Esophagus muscularis mucosa (tissue), 4 donors: ENCODE measurements at places on chromosomes 5 and 9. TPM values are rescaled to one million over a fixed set of nuclear protein-coding genes. Genes with fewer than 3 reads are reported as not detected.

DNA sequence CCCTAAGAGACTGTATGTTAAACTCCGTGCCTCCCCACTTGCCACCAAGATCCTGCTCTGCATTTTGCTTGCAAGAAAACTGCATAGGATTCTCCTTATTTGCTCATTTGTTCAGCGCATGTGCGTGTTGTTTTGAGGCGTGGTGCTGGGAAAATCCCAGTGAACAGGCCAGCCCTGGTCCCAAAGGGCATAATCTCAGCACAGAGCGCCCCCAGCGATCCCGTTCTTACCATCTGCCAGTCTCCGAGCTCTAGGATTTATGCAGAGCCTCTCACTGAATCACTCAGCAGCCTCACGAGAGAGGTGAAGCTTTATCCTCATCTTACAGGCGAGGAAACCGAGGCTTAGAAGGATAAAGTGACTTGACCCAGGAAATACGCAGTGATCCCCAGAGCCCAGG, 11.5 kb downstream of the PRRX2 start:
- no peak for DNase-seq

DNA sequence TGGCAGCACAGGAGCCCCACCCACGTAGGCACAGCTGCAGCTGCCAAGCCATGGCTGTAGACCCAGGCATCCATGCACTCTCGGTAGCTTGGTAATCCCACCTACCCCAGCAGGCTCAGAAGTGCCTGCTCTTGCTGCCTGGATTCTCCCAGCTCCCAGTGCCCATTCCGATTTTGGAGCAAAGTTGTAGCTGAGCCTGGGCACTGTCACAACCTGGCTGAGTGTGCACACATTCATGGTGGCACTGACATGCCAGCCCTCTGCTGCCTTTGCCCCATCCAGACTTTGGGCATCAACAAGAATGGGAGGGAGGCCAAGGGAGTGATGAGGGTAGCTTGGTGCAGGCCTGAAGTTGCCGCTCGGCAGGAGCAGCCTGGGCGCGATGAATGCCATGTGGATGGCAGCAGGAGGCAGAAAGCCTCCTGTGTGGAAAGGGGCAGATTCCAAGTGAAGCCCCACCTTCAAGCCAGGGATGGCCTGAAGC, 936.6 kb upstream of the PTPRD start:
- no peak for DNase-seq

DNA sequence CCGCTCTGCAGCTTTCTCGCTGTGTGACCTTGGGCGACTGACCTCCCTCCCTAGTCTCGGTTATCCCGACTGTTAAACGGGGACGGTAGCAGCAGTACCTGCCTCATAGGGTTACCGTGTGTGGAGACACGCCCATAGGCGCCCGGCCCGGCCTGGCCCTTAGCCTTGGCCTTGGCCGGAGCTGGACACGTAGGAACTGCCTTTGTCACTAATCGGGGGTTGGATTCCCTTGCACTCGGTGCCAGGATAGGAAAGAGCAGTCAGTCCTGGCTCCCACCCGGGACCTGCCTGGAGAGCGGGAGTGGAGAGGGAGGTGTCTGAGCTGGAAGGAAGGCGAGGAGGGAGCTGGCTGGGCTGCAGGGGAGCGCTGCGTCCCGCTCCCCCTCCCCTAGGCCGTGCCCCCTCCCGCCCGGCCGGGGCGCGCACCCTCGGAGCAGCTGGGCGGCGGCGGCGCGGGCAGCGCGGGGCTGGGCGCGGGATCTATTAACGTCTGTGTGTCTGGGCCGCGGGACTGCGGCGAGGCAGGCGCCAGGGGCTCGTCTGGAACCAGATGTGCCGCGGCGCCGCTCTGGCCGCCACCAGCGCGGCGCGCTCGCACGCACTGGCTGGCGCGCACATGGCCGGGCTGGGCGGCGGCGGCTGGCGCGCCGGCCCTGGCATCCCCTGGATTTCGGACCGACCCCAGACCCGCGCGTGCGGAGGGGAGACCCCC, 31.7 kb downstream of the PRRX2 start:
- DNase-seq = no peak

The SELENOP gene
- total RNA-seq = 200 TPM

The EDIL3 gene
- 10.4 TPM for total RNA-seq
